ENCODE measurements at places on chromosomes 3 and 15. TPM values are rescaled to one million over a fixed set of nuclear protein-coding genes. Genes with fewer than 3 reads are reported as not detected.

DNA sequence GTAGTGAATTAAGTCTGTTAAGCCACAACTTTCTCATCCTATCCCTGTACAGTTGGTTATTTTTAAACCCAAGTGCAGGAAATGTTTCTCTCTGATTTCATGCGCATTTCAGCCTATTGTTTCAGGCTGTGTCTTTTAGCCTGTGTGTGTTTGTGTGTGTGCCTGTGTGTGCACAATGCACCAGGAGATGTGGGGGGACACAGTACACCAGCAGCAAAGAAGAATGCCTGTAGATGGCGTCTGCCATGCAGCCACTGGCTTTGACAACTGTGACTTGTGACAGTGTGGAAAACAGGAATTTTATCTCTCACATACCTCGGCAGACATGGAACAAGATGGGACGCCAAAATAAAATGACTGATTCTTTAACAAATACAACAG lies 43.6 kb upstream of the PLXNA1 start:
- no peak for DNase-seq

DNA sequence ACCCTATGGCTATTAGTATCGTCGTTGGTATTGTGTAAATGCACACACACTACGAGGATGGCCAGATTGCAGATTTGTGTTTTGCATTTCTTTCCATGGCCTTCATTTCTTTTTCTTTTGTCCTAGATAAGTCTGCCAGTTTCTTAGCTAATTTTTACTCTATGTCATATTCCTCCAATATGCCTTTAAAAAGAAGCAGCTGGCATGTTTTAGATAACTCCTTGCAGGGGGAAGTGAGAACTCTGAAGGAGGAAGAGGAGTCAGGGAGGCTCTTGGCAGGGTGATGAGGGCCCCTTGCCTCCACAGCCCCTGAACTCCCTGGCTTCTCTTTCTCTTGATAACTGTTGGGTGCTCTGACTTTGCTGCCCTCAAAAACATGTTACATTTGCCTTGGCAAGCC lies 244.0 kb downstream of the GABRG3 start:
- DNase-seq: no peak

GRCh38 chr3:67335813-67336212 lies 318.6 kb downstream of the SUCLG2 start:
- DNase-seq: no peak

SLC4A7 gene
- 53.0 TPM for total RNA-seq

DNA sequence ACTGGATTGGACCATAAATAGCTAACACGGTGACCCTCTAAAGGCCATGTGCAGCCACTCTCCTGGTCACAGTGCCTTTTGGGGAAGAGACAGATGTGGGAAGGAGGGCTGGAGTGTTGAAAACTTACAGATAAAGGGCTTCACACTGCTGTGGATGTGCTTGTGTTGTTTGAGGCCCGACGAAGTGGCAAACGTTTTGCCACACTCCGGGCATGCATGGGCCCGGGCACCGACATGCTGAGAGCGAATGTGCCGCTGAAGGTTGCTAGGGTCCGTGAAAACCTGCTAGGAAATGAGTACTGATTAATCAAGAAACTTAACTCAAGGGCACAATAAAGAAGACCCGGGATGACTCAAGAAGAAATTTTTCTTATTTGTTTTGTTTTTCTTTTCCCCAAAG lies 542.6 kb downstream of the MECOM start:
- no peak for DNase-seq
